ENCODE measurements at places on chromosomes 4 and X. TPM values are rescaled to one million over a fixed set of nuclear protein-coding genes. Genes with fewer than 3 reads are reported as not detected.

Gene PWWP3B
- not detected for total RNA-seq

GRCh38 chr4:19151684-19152083, 1100.0 kb upstream of the SLIT2 start:
- DNase-seq: no peak

DNA sequence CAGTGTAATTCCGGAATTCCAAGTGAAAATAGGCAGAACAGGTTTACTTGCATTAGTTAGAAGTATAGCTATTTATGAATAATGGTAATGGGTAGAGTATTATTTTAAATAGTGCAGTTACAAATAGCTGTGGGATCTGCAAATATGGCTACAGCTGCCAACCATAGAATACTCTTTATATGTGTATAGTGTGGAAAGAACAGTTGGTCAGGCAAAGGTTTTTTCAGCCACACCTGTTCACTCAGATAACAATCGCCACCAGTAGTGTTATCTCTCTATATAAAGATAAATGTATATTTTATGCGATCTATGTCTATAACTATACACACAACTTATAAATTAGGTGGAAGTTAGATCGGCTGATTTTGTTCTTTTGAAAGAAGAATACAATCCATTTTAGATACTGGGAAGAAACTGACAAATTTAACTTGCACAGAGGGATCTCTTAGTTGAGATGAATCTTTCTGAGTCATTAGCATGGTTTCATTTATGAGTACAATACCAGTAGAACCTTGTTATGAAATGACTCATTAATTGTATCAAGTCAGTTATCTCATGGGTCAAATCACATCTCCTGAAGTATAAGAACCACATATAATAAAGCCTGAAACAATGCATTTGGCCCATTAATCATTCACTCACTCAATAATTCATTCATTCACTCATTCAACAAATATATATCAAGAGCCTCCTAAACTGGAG, 100.9 kb upstream of the NR3C2 start:
- DNase-seq: no peak

DNA sequence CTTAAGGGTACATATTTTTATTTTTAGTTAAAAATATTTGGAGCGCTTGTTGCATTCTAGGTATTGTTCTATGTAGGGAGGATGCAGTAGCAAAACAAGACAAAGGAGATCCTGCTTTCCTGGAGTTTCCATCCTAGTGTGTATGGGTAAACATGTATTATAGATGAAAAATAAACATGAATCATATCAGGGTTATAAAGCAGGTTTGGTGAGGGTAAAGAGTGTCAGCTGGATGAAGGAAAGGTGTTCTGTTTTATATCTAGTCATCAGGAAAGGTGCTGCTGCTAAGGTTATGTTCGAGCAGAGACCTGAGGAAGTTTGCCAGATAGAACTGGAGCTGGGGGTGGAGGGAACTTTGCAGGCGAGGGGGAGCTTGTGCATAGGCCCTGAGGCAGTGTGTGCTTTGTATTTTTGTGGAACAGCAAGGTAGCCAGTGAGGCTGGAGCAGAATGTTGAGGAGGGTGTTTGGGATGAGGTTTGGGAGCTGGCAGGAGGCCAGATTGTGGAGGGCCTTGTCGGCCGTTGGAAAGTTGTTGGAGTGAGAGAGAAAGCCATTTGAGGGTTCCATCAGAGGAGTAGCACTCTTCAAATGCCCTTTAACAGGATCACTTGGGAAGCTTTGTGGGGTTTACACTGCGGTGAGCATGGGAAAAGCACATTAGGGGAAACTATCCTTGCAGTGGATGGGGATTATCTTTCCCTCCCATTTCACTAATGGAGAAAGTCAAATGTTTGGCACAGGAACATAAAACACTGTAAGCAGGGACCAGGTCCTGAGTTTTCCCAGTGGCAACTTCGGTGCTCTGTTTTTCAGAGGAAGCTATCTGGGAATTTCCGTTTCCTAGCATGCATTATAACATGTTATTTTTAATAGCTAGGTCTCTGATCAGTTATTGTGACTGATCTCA, 35.9 kb downstream of the AFF1 start:
- DNase-seq: no peak

DNA sequence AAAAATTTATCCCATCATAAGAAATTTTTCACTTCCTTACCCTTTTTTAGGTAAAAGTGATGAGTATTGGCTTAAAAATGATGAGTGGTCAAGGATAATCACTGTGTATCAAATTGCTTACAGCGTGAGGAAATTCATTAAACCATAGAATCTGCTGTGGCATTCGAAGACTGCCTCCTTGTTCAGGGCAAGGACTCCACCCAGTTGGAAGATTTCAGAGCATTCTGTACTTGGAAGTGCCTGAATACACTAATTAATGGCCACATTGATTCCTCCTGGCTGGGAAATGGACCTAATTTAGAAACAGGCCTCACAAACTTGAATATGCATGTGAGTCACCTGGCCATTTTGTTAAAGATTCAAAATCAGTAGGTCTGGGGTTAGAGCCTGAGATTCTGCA, 83.2 kb downstream of the HHIP start:
- no peak for DNase-seq

DNA sequence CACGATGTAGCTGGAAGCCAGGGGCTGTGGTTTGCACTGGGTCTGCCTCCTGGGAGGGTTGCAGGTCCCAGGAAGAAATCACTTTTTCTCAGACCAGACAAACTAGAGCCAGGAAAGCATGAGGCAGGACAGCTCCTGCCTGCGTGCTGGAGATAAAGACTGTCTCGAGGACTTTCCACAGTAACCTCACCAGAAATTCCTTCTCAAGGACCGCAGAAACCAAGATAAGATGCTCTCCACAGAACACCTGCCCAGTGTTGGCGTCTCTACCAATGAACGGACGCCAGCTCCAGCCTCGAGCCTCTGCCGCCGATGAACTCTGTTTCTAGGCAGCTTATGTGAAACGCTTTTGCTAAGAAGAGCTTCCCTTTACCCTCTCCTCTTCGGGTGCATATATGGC, 76.9 kb upstream of the AFAP1 start:
- DNase-seq: no peak

Gene PNMA3
- total RNA-seq: 1.1 TPM

Gene TNIP3
- total RNA-seq: 1.9 TPM

Gene FANCB
- total RNA-seq: 12.5 TPM

DNA sequence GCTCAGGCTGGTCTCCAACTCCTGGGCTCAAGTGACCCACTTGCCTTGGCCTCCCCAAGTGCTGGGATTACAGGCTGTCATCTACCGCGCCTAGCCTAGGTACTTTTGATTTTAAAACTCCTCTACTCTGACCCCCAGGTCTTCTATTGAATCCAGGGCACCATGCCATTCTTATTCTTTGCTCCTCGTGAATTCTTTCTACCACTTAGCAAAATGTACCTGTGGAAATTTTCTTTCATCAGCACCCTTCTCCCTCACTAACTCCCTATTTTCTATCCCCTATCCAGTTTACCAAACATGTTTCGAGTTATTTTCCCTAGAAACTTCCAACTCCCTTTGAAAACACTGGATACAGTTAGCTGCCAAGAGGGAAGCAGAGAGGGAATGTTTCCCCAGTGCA, 60.0 kb upstream of the RAPGEF2 start:
- DNase-seq: no peak

DNA sequence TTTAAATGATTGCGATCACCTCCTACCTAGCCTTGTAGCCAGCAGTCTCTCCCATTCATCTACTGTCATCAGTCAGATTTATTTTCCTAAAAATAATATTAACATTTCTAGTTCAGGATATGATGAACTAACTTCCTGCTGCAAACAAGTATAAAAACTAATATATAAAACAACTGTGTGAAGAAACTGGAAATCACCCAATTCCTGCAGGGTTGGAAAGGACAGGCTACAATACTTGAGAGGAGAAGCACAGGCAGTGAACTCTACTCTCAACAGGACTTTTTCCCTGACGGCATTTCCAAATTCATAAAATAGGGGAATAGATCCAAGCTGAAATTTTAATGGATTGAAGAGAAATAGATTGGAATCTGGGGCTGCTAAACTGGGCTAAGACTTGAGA, 14.2 kb upstream of the BBS12 start:
- no peak for DNase-seq

- DNase-seq: no peak
Observed at GRCh38 chr4:111296466-111296865, 673.6 kb upstream of the PITX2 start.

DNA sequence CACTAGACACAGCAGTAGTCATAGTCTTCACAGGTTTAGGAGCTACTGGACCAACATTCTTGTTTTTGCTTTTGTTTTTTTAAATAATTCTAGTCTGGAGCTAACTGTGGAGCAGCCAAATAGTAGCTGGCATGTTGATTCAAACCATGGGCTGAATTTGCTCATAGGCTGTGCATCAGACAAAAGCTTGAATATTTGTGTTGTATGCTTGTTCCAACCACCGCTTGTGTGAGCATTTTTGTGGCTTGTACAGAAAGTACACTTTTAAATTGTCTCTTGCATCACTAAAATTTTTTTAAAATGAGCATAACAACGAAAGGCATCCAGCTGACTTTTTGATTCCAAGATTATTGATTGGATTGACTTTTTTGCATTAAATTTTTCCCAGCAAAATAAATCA, 39.6 kb downstream of the CCNI start:
- no peak for DNase-seq

Gene PAK3
- 0.07 TPM for total RNA-seq

DNA sequence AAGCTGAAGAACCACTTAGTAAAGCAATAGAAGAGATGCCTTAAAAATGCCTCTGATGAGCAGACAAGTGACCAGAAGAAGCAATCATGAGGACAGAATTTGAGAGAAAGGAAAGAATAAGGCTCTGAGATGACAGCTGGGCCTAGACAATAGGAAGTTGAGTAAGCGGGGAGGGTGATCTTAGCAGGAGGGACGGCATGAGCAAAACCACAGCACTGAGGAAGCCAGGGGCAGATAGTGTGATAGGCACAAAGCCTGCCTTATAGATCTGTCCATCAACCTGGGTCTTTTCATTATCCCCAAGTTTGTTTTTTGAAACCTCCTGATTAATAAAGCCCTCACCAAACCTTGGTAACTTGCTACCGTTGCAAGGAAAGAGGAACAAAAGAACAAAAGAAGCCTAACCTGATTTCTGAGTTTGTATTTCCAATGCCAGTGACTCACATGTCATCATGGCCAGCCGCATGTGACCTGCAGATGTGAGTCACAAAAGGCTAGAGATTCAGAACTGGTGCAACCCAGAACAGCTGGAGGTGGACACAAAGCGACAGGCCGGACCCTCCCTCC, 55.7 kb upstream of the PPARGC1A start:
- DNase-seq: no peak

DNA sequence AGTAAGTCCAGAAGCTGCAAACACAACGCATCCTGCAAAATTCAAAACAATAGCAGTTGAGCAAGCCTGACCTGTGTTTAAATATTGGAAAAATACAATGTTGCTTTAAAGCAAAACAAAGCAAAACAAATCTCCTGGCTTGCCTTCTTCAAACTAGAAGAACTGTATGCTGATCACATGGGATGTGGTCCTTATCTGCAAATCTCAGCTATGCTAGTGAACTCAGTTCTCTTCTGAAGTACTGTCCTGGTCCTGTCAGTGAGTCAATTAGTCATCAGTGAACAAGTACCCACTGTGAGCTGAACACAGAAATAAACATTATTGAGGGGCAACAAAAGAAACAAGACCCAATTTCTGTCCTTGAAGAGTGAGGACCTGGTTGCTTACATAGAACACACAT, 522.5 kb downstream of the SMARCA1 start:
- DNase-seq: no peak

Gene ASB12
- total RNA-seq: 0.27 TPM

DNA sequence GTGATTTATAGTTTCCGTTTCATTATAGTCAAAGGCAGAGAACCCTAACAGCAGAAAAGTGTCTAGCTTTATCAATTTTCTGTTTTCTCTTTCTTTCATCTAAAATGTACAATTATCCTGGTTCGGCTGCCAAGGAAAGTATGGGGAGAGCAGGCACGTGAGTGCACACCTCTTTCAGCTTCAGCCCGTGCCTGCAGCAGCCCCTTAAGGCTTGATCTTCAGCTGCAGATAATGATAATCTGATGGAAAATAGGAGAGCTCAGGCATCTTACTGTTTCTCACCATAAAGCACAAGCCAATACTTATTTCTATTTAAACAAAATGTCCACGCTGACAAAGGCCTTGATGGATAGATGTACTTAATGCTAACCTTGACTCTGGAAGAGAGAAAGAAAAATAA, 334.4 kb downstream of the UNC5C start:
- DNase-seq: no peak

- no peak for DNase-seq
Observed at GRCh38 chr4:113141901-113142346, 92.5 kb downstream of the ANK2 start.

Gene LARP7
- total RNA-seq: 43.2 TPM

Gene AWAT2
- not detected for total RNA-seq

GRCh38 chrX:132842460-132843238, 115.8 kb downstream of the HS6ST2 start:
- no peak for DNase-seq

DNA sequence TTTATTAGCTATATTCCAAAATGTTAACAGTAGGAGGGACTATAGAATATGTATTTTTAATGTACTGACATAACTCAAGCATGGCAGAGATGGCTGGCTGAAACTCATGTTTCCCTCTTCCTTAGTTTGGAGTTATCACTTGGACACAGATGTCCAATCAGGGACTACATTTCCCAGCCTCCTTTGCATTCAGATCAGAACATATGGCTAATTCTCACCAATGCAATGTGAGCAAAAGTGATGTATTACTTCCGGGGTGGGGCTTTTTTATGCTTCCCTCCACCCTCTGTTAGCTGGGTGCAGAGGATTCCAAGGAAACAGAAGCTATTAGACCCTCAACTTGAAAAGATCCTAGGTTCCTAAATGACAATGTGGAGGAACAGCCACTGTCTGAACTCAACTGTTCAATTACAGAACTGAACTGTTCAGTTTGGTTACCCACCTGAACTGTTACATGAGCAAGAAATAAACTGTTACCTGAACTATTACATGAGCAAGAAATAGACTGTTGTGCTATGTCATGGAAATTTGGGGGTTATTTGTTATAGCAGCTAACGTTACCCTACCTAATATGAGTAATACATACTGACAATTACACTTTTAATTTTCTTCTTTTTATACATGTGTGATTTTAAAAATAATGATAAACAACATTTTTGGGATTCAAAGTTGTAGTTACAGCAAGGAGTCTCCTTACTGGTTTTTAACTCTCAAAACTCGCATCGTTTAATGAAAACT, 29.6 kb upstream of the ERVMER34-1 start:
- DNase-seq: no peak

- DNase-seq: no peak
Observed at GRCh38 chr4:164989471-164989870, 12.0 kb upstream of the TRIM61 start.

DNA sequence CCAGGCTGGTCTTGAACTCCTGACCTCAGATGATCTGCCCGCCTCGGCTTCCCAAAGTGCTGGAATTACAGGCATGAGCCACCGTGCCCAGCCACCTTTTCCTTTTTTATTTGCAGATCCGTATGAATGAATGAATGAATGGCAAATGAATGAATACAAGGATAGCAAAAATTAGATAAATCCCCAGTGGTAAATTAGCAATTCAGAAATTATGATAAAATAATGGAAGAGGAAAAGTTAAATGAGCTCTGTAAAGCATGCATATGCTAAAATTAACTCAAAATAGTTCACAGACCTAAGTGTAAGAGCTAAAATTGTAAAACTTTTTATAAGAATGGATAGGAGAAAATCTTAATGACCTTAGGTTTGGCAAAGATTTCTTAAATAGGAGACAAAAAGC, 49.8 kb downstream of the SH3KBP1 start:
- no peak for DNase-seq

GRCh38 chr4:184934961-184935360, 83.3 kb upstream of the HELT start:
- DNase-seq: no peak

- peak; percentile 54 for DNase-seq
Observed at GRCh38 chrX:66012094-66012534, 27.8 kb downstream of the VSIG4 start.

GRCh38 chr4:141640696-141641095, 4.3 kb downstream of the IL15 start:
- no peak for DNase-seq
